ENCODE measurements at places on chromosomes 5 and 9. TPM values are rescaled to one million over a fixed set of nuclear protein-coding genes. Genes with fewer than 3 reads are reported as not detected.

The SLC46A2 gene
- not detected for total RNA-seq

The TAF11L5 gene
- not detected for total RNA-seq

The UQCRQ gene
- total RNA-seq: 45.8 TPM

The S1PR3 gene
- total RNA-seq: 26.3 TPM

The MARCOL gene
- total RNA-seq: not detected

The ARL14EPL gene
- 0.32 TPM for total RNA-seq

The EFNA5 gene
- total RNA-seq: 11.7 TPM

The CDX1 gene
- total RNA-seq: not detected

The TAF11L10 gene
- not detected for total RNA-seq

The PCDHGA7 gene
- total RNA-seq: 7.2 TPM

The DDX4 gene
- total RNA-seq: not detected

The LURAP1L gene
- total RNA-seq: 8.0 TPM

The ARHGEF39 gene
- total RNA-seq: 0.12 TPM

The CAMK2A gene
- total RNA-seq: 0.65 TPM

The LRRC70 gene
- 1.2 TPM for total RNA-seq

The TRUB2 gene
- total RNA-seq: 17.9 TPM

The CATSPER3 gene
- not detected for total RNA-seq

The TPM2 gene
- total RNA-seq: 795 TPM

The OCLN gene
- total RNA-seq: 0.81 TPM

The SPAAR gene
- total RNA-seq: not detected

The TBC1D2 gene
- total RNA-seq: 24.7 TPM

The ROR2 gene
- 26.4 TPM for total RNA-seq

The SLC22A4 gene
- 13.5 TPM for total RNA-seq

The JAKMIP2 gene
- total RNA-seq: 7.8 TPM

The ITGA2 gene
- total RNA-seq: 6.3 TPM

The C8G gene
- total RNA-seq: 1.1 TPM

The RUSC2 gene
- total RNA-seq: 60.8 TPM

The FCN2 gene
- not detected for total RNA-seq

The IL17B gene
- not detected for total RNA-seq

The CAVIN4 gene
- total RNA-seq: 1.1 TPM

The TEX48 gene
- not detected for total RNA-seq

The AGXT2 gene
- not detected for total RNA-seq

The RAD17 gene
- 20.3 TPM for total RNA-seq

The LHX6 gene
- total RNA-seq: not detected

The PRLR gene
- total RNA-seq: 3.2 TPM

The ZNF883 gene
- 4.7 TPM for total RNA-seq

The LIFR gene
- 33.4 TPM for total RNA-seq

The TTC23L gene
- 0.32 TPM for total RNA-seq

The PCDHB4 gene
- total RNA-seq: 0.49 TPM

The PDZD2 gene
- total RNA-seq: 0.81 TPM

The CYSRT1 gene
- 0.32 TPM for total RNA-seq

The GAS1 gene
- 980 TPM for total RNA-seq

The FOXD4L3 gene
- total RNA-seq: not detected

The LCN2 gene
- total RNA-seq: not detected

The BTNL8 gene
- total RNA-seq: not detected

The PCDHB10 gene
- total RNA-seq: 0.81 TPM

The IL4 gene
- not detected for total RNA-seq

The STPG3 gene
- not detected for total RNA-seq

The OR1K1 gene
- not detected for total RNA-seq

The CFAP90 gene
- not detected for total RNA-seq

The CXXC5 gene
- 146 TPM for total RNA-seq

The FRRS1L gene
- total RNA-seq: 1.9 TPM

The NIPAL4 gene
- 0.12 TPM for total RNA-seq

The DNAJA1 gene
- 64.4 TPM for total RNA-seq

The NIM1K gene
- 3.7 TPM for total RNA-seq

The MCC gene
- 63.6 TPM for total RNA-seq

The RNF183 gene
- not detected for total RNA-seq

The GRIA1 gene
- total RNA-seq: 33.9 TPM

All from hair follicle dermal papilla cell (primary cell).